ENCODE measurements at places on chromosomes 7 and 10.

DNA sequence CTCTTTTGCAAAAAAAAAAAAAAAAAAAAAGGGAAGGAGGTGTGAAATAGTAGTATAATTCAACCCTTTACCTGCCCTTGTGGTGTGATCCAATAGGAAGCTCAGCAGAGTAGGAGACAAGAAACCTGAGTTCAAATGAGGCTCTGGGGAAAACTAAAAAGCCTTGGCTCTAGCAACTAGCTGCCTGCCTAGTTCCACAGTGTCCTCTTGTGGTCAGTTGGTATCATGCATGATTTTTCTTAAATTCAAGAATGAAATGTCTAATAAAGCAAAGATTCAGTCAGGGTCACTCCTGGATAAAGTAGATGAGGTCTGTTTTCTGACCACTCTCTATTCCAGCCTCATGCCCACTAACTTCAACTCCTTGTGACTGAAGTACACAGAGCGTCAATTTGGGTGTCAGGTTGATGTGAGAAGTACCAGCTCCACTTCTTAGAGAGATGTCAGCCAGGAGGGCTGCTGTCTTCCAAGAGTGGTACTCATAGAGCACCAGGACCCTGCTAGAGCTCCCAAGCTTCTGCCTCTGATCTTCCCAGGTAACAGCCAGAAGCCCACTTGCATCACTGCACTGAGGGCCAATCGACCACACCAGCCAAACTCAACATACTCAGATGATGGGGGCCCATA is 10.5 kb downstream of the LSM5 start:
- DNase-seq = peak; percentile 64

- DNase-seq = no peak
Measured at GRCh38 chr7:69864822-69865221, 266.5 kb downstream of the AUTS2 start.

- DNase-seq = peak; percentile 39
Measured at GRCh38 chr7:8063706-8064297, 95.2 kb downstream of the GLCCI1 start.

- no peak for DNase-seq
Measured at GRCh38 chr7:47779341-47779771, 168.9 kb downstream of the PKD1L1 start.

DNA sequence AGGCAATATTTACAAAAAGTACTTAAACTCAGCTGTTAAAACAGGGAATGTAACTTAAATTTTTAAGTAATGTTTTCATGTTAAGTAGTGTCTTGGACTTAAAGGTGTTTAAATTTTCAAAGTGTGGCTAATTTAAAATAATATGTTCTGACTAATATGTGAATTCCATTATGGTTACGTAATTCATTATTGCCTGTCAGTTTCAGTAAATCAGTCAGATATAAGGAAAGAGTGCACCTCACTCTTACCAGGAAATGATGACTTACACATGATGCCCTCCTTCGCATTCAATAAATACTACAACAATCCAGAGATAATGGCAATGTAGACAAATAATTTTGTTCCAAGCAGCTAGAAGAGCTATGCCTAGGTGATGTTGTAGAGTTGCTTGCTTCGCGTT is 69.0 kb upstream of the WNT16 start:
- no peak for DNase-seq

- no peak for DNase-seq
Measured at GRCh38 chr10:105041956-105042355, 400.9 kb downstream of the SORCS3 start.
